ENCODE measurements at places on chromosomes 4 and X. TPM values are rescaled to one million over a fixed set of nuclear protein-coding genes. Genes with fewer than 3 reads are reported as not detected.

GRCh38 chr4:37434469-37434868 lies 189.9 kb downstream of the NWD2 start:
- DNase-seq: no peak

DNA sequence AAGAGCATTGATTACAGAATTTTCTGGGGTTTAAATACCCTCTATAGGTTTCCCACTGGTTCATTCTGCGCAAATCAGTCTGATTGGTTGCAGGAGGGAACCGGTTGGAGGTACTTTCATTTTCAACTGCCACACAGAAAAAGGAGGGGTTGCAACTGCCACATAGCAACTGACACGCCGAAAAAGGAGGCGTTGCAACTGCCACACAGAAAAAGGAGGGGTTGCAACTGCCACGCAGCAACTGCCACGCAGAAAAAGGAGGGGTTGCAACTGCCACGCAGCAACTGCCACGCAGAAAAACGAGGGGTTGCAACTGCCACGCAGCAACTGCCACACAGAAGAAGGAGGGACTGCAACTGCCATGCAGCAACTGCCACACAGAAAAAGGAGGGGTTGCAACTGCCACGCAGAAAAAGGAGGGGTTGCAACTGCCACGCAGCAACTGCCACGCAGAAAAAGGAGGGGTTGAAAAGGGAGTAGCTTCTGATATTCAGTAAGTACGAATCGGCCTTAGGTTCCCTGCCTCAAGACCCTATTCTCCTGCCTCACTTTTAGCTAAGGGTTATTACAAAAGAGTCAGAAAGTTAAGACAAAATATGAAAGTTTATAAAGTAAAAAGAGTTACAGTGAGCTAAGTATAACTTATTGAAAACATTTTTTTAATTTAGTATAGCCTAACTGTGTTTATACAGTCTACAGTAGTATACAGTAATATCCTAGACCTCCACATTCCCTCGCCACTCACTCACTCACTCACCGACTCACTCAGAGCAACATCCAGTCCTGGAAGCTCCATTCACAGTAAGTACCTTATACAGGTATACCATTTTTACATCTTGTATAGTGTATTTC lies 431.8 kb downstream of the KCTD8 start:
- DNase-seq: no peak

The POU4F2 gene
- not detected for total RNA-seq

The PLP1 gene
- total RNA-seq: not detected

The LRCH2 gene
- not detected for total RNA-seq

The PFKFB1 gene
- 0.18 TPM for total RNA-seq

- no peak for DNase-seq
These were observed 13.3 kb downstream of the NCAPG start for GRCh38 chr4:17823871-17824669.

DNA sequence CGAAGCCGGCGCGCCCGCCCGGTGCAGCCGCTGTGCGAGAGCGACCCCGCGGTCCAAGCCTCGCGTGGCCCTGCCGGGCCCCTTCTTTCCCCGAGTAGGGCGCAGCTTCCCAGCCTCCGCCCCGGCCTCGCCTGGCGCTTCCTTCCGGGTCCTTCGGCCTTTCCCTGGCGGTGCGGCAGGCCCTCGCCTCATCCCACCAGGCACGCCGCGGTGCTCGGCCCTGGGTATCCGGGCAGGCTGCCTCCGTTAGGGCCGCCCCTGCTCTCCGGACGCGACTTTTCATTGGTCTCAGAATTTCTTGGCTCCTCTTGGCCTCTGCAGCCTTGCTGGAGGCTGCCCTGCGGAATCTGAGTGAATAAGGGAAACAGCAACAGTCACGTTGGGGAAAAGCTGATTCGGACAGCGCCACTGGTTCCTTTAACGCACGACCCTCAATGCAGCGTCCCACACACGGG lies 429 bp downstream of the UVSSA start:
- no peak for DNase-seq

GRCh38 chr4:68460085-68460484 lies 12.8 kb downstream of the TMPRSS11E start:
- DNase-seq: no peak

- no peak for DNase-seq
These were observed 240.3 kb downstream of the IL1RAPL2 start for GRCh38 chrX:104806346-104806745.

The F9 gene
- total RNA-seq: not detected

- DNase-seq: no peak
These were observed 57.4 kb upstream of the PITX2 start for GRCh38 chr4:110680265-110680664.

- no peak for DNase-seq
These were observed 13.0 kb upstream of the ODAPH start for GRCh38 chr4:75542824-75543223.

- no peak for DNase-seq
These were observed 71.2 kb downstream of the SNX25 start for GRCh38 chr4:185280608-185281007.

The SASH3 gene
- total RNA-seq: 163 TPM

The SPATA4 gene
- total RNA-seq: not detected

GRCh38 chrX:105266456-105266855 lies 46.0 kb upstream of the TEX13A start:
- DNase-seq: no peak

GRCh38 chrX:2748171-2748814 lies 3.5 kb upstream of the XG start:
- DNase-seq: no peak

- no peak for DNase-seq
These were observed 354.1 kb downstream of the CHIC1 start for GRCh38 chrX:73916931-73917667.

The GC gene
- total RNA-seq: not detected

The SLC16A2 gene
- 0.23 TPM for total RNA-seq

DNA sequence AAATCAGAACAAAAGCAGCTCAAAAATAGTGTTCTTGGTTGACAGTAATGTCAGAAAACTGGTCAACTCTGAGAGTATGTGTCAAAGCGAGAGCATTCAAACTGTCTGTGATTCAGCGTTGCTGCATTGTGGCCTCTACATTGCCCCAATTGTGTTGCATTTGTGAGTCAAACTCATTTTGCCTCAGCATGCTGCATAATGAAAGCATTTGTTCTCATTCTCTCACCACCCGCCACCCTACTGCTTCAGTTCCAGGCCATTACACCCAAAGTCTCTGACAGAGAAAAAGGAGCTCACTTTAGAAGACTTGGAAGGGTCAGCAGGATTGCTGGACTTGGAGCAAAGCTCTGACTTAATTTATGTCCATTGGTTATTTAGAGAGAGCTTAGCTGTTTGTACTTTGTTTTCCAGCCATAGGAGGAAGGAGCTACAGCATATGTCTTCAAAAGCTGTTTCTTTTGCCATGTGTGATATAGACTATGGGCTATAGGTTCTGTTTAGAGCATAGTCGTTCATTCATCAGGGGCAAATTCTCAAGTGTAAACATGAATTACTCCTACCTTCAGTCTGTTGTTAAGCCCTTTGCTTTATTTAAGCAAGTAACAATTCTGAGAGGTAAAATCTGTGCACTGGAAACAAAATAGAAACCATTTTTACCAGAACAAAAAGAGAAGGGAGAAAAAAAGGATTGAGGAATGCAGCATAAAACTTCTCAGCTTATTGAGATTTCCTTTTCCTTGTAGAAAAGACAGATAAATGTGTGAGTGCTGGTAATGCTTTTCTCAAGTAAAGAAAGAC lies 153.4 kb upstream of the ANK2 start:
- DNase-seq: no peak

The SHOX gene
- total RNA-seq: not detected

DNA sequence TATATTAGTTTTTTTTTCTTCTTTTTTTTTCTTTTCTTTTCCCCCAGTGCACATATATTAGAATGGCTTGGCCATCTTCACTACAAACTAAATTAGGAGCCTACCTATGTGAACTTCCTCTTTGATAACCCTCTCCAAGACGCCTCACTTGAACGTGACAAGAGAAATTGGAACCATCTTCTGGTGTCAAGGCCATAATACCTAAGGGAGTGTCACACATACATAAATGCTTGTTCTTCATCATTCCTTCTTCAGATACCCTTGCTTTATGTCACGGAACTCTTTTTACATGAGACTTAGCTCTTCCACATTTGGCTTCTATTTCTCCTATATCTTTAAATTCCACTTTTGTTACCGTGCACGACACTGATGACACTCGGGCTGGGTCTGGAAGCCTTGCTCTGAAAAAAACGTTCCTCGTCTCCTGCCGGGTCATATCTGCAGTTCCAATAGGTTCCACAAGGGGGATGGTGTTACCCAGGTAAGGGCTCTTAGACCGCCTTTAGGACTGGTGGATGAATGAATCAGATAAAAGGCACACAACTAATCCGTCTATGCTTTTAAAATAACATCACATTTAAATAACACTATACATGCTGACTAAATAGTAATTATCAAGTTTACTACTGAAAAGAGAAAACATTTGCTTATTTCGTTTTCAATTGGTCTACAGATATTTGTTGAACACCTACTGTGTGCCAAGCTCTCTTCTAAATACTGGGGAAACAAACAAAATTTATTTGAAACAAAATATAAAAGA lies 19.9 kb downstream of the DGAT2L6 start:
- DNase-seq: peak; percentile 34

Measured in T-cell (primary cell).